HL-60 (cell line): ENCODE measurements at places on chromosomes 1 and 21.

DNA sequence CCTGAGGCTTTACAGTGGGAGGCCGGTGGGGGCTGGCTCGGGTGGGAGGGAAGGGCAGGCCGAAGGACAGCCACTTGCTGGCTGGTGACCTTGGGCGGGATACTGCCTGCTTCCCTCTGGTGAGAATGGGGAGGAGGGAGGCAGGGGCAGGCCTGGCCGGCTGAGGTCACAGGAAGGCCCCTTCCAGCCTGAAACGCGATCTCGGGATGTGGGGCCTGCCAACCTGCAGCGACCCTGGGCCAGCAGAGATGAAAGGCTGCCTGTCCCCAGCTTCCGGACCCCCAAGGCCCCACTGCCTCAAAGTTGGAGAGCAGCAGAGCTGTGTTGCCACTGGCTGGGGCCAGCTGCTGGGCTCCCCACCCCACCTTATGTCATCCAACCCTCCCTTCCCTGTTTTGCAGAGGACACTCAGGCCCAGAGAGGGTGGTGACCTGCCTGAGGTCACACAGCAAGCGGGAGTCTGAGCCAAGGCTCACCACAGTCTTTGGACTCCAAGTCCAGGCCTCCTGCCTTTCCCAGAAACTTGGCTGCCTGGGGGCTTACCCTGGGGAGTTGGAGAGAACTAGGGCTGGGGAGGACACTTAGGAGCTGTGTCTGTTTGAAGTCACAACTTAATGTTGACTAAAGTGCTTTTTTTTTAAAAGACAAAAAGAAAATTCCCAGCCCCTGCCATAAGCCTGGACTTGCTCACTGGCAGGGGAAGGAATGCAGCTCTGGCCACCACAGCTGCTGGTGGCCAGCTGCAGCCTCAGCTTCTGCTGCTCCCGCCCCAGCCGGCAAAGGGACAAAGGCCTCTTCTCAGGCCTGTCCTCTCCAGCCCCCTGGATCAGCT, 14.8 kb upstream of the WASF2 start:
- no peak for DNase-seq

DNA sequence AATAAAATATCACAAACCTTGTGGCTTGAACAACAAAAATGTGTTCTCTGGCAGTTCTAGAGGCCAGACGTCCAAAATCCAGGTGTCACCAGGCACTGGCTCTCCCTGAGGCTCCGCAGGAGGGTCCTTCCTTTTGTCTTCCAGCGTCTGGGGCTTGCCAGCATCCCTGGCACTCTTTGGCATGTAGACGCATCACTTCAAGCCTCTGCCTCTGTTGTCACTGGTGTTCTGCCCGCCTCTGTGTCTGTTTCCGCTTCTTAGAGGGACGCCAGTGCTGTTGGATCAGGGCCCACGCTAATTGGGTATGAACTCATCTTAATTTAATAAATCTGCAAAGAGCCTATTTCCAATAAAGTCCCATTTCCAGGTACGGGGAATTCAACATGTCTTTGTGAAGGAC, 273.7 kb upstream of the C1orf174 start:
- DNase-seq, result no peak

GRCh38 chr1:244628789-244629188, 24.1 kb upstream of the DESI2 start:
- DNase-seq, result peak; percentile 68

- DNase-seq, result no peak
These were observed 227.1 kb downstream of the GRIK3 start for GRCh38 chr1:36807262-36807661.

DNA sequence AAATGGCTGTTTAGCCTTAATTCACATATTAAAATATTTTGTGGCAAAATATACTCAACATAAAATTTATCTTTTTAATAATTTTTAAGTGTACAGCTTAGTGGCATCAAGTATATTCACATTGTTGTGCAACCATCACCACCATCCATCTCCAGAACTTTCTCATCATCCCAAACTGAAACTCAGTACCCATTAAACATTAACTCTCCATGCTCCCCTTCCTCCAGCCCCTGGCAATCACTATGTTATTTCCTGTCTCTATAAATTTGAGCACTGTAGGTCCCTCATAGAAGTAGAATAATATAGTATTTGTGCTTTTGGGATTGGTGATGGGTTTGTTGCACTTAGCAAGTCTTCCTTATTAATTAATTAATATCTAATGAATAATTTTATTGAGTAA, 29.4 kb downstream of the CCN1 start:
- DNase-seq, result no peak

- no peak for DNase-seq
These were observed 20.0 kb downstream of the F11R start for GRCh38 chr1:161000736-161001480.

DNA sequence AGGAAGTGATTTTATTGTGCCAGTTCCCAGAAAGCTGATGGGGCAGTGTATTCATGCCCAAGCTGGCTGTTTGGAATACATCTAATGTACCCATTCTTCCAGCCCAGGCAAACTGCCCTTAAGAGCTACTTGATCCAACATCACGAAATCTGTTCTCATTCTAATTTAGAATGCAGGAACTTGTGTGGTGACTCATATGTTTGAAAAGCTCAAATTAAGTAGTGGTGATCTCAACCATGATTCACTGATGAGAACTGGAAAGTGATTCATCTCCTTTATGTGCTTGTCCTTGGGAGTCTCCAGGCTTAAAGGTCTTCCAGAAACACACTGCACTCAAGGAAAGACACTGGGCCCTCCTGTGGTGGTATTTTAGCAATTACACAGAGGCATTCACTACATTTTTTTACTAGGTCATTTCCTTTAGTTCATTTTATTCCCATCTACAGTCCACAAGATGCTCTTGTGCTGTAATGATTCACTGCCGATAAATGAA, 65.4 kb downstream of the RPE65 start:
- no peak for DNase-seq

- no peak for DNase-seq
These were observed 149.1 kb downstream of the ZNF281 start for GRCh38 chr1:200260597-200261335.

GRCh38 chr1:89725011-89725370, 92.1 kb downstream of the LRRC8C start:
- DNase-seq, result no peak

- no peak for DNase-seq
These were observed 231.1 kb upstream of the RUNX1 start for GRCh38 chr21:35280231-35280630.

- peak; percentile 49 for DNase-seq
These were observed 44.5 kb downstream of the SLC22A15 start for GRCh38 chr1:116020668-116021272.

- peak; percentile 6 for DNase-seq
These were observed 185.8 kb downstream of the MRPL39 start for GRCh38 chr21:25421321-25422028.

- no peak for DNase-seq
These were observed 69.5 kb downstream of the GADD45A start for GRCh38 chr1:67754526-67754920.

- no peak for DNase-seq
These were observed 1.2 kb upstream of the EXTL1 start for GRCh38 chr1:26020330-26020768.

DNA sequence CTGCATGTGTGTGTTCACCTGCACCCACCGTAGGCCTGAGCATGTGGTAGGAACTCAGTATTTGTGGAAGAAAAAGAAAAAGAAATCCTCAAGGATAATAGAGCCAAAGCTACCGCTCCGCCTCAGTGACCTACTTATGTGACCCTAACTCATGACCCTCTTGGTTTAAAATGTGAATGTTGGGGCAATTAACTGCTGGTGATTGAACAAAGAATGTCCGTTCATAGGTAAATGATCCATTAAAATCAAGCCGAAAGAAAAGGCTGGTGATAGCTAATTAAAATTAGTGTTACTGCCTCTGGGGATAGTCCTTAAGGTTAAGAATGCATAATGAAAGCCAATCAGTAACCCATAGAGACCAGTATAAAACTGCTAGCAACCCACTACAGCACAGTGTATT, 98.1 kb downstream of the PRDM2 start:
- DNase-seq, result no peak

DNA sequence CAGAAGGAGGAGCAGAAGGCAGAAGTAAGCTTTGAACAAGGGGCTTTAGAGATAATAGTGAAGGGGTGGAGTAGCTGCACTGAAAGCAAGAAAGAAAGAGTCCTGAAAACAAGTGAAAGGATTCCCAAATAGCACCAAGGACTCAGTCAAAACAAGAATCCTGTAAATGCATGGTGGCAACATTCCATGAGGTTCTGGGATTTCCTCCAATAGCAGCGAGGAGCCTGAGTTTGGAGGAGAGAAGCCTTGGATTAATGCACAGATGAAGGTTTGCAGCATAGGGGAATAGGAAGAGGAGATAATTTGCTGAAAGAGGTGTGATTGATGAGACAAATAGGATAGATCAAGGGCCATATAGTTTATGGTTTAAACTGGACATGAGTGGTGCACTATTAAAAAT, 10.9 kb downstream of the KRTAP22-2 start:
- DNase-seq, result no peak

DNA sequence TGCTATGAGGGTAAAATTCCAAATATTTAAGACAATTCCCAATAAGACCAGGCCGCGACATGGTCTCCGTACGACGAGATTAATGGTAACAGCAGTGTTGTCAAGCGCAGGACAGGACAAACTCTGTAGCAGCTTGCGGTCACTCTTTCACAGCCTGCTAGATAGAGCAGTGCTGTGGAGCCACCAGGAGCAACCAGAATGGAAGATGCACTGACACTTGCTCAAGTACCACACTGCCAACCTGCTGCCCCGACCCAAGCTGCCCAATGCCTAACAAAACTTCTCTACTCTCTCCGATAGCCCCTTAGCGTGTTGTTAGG, 636 bp downstream of the WARS2 start:
- DNase-seq, result no peak

DNA sequence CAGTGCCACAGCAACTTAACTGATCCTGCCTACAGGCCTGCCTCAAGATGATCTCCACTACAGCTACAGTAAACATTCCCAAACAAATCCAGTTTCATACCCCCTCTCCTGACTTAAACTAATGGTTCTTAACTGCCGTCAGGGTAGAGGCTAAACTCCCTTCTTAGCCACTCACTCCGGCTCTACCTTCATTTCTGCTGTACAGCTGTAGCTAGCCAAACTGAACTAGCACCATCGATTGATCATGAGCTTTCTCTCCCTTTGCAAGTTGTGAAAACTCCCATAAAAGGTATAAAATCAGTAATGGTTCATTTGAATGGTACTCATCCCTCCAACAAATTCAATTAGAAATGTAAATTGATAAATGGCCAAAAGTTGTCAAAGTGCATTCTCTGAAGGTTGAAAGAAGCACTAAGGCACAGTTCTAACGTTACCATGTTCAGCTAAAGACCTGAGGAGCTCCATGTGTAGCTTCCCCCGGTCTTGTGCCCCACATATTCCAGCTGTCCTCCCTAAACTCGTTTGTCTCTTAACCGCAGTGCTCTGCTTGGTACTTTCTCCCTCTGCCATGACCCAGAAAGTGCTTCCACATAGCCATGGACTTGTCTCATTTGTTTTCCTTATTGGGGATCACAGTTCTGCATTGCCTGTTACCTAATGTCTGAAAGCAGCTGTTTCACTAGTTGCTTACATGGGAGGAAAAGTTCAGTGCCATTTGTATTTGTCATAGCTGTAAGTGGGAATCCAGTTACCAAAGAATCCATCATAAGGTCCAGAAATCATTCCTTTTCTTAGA, 49.8 kb downstream of the DHX9 start:
- peak; percentile 16 for DNase-seq

DNA sequence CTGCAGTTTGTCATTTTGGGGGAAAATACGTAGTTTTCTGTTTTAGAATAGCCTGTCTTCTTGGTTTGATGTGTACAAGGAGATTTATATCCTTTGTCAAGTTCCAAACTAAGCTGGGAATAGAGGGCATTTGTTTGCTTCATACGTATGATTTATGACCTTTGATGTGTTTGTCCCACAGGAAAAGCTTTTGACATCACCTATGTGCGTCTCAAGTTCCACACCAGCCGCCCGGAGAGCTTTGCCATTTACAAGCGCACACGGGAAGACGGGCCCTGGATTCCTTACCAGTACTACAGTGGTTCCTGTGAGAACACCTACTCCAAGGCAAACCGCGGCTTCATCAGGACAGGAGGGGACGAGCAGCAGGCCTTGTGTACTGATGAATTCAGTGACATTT, 79.9 kb downstream of the LAMC1 start:
- DNase-seq, result no peak

- DNase-seq, result no peak
These were observed 294.1 kb upstream of the KAZN start for GRCh38 chr1:14304381-14304865.

DNA sequence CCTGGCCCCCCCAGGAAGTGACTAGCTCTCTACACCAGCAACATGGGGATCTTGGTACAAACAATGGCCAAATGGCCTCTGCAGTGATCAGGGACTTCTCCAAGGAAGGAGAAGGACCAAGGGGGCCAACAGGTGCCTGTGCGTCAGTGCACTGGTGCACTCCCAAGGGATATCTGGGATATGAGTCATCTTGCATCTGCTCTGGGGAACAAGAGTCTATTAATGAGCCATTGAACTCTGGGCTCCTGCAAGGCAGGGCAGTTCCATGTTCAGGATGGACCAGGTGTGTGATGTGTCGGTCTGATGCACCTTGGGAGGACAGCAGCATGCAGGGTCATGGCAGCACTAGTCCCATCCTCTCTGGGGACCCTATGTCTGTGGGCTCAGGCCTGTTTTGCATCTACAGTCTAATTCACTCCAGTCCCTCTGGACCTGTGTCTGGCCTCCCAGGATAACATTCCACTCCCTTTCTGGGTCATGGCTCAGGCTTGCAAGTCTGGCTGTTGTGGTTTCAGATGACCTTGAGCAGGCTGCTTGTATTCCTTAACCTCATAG, 125.3 kb downstream of the TRABD2B start:
- no peak for DNase-seq
